ENCODE measurements at places on chromosomes 2 and 18.

DNA sequence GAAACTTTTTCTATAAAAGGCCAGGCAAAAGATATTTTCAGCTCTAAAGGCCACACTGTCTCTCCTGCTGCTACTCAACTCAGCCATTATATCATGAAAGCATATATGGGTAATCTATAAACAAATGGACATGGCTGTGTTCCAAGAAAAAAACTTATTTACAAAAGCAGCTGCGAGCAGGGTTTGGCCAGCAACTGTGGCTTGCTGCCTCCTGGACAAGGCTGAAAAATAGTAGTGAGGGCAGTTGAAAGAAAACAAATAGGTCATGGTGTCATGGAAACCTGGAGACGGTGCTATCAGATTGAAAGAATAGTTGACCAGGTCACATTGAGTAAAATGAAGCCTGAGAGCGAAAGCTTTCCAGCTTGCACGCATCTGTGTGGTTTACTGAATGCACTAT is 89.2 kb upstream of the LRATD1 start:
- no peak for DNase-seq

GRCh38 chr2:145592361-145592760 is 1072.4 kb upstream of the ZEB2 start:
- no peak for DNase-seq

- DNase-seq, result peak; percentile 66
Observed at GRCh38 chr18:8988260-8988871, 114.1 kb upstream of the NDUFV2 start.

DNA sequence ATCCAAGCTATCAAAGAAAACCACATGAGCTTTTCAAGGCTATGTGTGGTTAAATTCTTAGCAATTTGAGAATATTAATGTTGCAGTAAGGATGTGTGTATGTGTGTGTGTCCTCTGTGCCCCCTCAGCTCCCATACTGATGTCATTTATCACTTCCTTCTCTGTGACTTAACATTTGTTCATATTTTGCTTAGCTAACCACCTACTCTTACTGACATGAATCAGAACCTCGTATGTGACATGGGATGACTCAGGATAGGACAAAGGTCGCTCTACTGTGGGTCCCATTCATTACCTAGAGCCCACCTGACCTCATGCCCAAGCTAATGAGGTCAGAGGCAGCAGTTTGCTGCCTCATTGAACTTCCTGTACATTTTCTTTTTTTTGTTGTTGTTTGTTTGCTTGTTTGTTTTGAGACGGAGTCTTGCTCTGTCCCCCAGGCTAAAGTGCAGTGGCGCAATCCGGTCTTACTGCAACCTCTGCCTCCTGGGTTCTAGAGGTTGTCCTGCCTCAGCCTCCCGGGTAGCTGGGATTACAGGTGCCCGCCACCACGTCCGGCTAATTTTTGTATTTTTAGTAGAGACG is 36.3 kb downstream of the MOGAT1 start:
- no peak for DNase-seq

- DNase-seq, result no peak
Observed at GRCh38 chr2:161362568-161363166, 53.4 kb upstream of the TBR1 start.

- DNase-seq, result no peak
Observed at GRCh38 chr2:96508521-96509113, 3.5 kb upstream of the NEURL3 start.

- no peak for DNase-seq
Observed at GRCh38 chr2:78982638-78983330, 42.7 kb upstream of the REG3G start.

DNA sequence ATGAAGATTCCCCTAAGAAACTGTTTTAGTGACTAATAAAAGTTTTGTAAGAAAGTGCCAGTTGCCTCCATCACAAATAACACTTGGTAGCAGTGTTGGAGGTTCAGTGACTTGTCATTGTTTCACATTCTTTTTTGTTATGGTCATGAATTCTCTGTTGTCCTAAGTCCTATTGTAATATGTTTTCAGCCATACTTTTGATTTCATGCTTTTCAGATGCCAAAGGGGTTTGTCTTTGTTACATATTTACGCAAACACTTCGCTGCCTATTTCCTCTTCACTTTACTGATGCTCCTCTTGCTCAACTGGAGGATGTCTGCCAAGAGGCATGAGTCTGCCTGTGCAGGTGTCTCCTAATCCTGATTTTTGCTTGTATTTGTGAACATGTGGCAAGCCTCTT is 66.6 kb downstream of the PHLPP1 start:
- DNase-seq, result no peak

DNA sequence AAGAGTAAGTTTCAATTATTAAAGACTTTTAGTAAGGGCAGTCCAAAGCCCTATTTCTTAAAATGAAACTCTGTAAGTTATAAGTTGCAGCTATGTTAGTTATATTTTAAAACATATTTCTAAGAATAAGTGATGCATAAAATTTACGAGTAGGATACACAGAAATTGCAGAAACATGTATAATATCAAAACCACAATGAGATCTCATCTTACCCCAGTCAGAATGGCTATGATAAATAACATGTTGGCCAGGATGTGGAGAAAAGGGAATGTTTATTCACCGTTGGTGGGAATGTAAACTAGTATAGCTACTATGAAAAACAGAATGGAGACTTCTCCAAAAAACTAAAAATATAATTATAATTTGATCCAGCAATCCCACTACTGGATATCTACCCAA is 201.2 kb downstream of the CBLN2 start:
- DNase-seq, result no peak

- DNase-seq, result no peak
Observed at GRCh38 chr2:88540346-88540745, 86.9 kb downstream of the EIF2AK3 start.

GRCh38 chr2:79087785-79088364 is at the start of gene REG1B:
REG1B (minus strand) TSS chr2:79087993; CDS start chr2:79087612, 381 bp downstream.
- DNase-seq, result no peak

DNA sequence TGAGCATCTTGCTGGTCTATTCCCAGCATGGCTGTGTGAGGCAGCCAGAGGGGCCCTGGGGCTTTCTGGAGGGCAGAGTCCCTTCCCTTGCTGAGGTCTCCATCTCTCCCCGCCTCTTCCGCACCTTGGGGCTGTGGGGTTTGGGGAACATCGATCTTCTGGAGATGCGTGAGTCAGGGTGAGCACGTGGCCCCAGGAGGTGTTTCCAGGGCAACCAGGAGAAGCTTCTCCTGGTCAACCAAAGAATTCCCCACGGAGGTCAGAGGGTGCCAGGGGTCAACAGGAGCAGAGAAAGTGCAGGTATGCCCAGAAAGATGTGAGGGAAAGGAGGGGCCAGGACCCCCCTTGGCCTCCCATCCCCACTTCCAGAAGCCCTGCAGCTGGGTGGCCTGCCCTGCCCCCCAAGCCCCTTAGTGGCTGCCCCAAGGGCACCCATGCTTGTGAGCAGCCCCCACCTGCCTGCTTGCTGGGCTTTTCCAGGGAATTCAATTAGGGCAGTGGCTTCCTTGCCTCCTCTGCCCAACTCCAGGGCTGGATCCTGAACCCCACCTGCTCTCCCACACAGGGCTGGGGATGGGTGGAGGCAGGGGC is 2.8 kb upstream of the PROM2 start:
- DNase-seq, result no peak

DNA sequence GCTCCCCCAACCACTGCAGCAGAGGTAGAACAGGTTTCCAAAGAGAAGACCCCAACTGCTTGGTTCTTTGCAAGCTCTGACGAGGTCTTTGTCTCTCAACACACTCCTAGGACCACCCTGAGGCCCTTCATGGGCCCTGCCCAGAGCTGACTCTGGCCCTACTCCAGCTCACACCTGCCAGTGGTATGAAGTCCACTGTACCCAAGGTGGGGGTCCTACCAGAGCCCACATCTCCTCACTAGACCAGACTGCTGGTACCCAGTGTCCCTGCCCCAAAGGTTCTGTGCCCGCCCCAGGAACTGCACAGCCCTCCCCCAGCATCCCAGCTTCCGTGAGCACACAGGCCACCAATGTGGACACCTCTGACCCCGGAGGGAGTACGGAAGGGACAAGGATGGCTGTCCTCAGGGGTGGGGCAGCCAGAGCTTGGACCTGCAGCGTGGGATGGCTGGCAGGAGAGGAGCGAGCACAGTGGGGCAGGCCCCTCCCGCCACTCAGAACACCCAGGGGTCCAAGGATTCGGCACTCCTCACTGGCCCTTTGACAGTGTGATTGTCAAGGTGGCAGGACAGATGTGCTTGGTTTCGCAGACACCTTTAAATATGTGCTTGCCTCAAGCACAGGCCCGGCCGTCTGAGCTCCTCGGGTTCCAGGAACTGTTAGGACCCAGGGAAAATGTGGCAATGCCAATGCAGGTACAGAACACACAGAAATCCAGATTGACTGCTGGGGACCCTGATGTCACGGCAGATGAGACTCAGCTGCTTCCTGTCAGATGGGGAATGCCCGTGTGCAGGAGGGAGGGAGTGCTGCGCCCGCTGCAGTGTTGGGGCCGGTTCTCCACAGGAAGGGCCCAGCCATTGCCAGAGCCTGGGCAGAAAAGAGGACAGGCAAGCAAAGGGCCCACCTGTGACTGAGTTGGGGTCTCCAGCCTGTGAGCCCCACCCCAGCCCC is 51.2 kb downstream of the MTERF4 start:
- no peak for DNase-seq

- DNase-seq, result no peak
Observed at GRCh38 chr2:65142515-65142914, 12.6 kb upstream of the RAB1A start.

All from MM.1S (cell line).